Kidney (tissue), 22 donors: ENCODE measurements at places on chromosomes 11 and 22. TPM values are rescaled to one million over a fixed set of nuclear protein-coding genes. Genes with fewer than 3 reads are reported as not detected.

ARHGEF12 gene
- polyA plus RNA-seq = 21.1 TPM

YPEL1 gene
- 2.2 TPM for polyA plus RNA-seq

KLHL35 gene
- 0.26 TPM for polyA plus RNA-seq

ZC3H12C gene
- 2.3 TPM for polyA plus RNA-seq

SCN4B gene
- 1.4 TPM for polyA plus RNA-seq

GDPD4 gene
- not detected for polyA plus RNA-seq

PARVG gene
- 2.5 TPM for polyA plus RNA-seq

CYB5R2 gene
- 8.2 TPM for polyA plus RNA-seq

NFAM1 gene
- polyA plus RNA-seq = 0.60 TPM

SLC22A8 gene
- polyA plus RNA-seq = 447 TPM

HEPACAM gene
- 0.30 TPM for polyA plus RNA-seq

PELI3 gene
- polyA plus RNA-seq = 9.1 TPM

GLYATL1 gene
- polyA plus RNA-seq = 199 TPM

POU2AF2 gene
- polyA plus RNA-seq = not detected

KRTAP5-9 gene
- polyA plus RNA-seq = not detected

MIF gene
- polyA plus RNA-seq = 1,211 TPM

PYGM gene
- 2.5 TPM for polyA plus RNA-seq

SHANK2 gene
- 4.0 TPM for polyA plus RNA-seq

OR52B6 gene
- not detected for polyA plus RNA-seq

SLC36A4 gene
- 8.2 TPM for polyA plus RNA-seq

TSPAN18 gene
- polyA plus RNA-seq = 13.8 TPM

NXPE1 gene
- not detected for polyA plus RNA-seq

F2 gene
- not detected for polyA plus RNA-seq

NECTIN1 gene
- polyA plus RNA-seq = 6.0 TPM

OR9G1 gene
- polyA plus RNA-seq = not detected

OR52A1 gene
- polyA plus RNA-seq = not detected

GVQW3 gene
- 1.4 TPM for polyA plus RNA-seq

ZNF280B gene
- polyA plus RNA-seq = 0.26 TPM

RNASEH2C gene
- 129 TPM for polyA plus RNA-seq

IL17REL gene
- not detected for polyA plus RNA-seq

TUBGCP6 gene
- polyA plus RNA-seq = 19.2 TPM

SPINDOC gene
- 14.2 TPM for polyA plus RNA-seq

RFPL2 gene
- polyA plus RNA-seq = not detected

TMEM86A gene
- polyA plus RNA-seq = 17.1 TPM

CDON gene
- 0.45 TPM for polyA plus RNA-seq
